ENCODE measurements at places on chromosomes 3 and 15.
A peak's percentile ranks its signal among the peaks of the same experiment; 100 is the strongest.

DNA sequence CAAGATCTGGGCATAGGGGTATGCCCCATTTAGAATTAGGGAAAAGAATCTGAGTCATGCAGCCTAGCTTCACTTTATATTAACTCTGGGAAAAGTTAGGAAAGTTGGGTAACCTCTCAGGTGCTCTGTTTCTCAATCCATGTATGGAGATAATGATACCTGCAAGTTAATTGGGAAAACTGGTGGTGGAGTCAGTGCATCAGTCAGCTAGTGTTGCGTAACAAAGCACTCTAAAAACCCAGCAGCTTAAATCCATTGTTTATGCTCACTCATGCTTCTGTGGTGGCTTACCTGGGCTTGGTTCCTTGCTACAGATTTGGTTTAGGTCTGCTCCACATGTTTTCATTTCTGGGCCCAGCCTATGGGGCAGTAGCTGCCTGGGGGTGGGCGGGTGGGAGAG is 91.0 kb downstream of the SMAD3 start:
- ATAC-seq: no peak

GRCh38 chr3:171356251-171356650 is 104.0 kb downstream of the TNIK start:
- no peak for ATAC-seq

- no peak for ATAC-seq
Measured at GRCh38 chr3:84042399-84043106, 916.2 kb upstream of the CADM2 start.

- ATAC-seq: no peak
Measured at GRCh38 chr3:49745986-49746385, 22.2 kb upstream of the GMPPB start.

GRCh38 chr3:5699811-5700210 is 512.3 kb downstream of the EDEM1 start:
- no peak for ATAC-seq

- ATAC-seq: no peak
Measured at GRCh38 chr3:140898340-140899180, 43.1 kb upstream of the SLC25A36 start.

GRCh38 chr3:5212628-5213573 is 25.4 kb downstream of the EDEM1 start:
- ATAC-seq: no peak

DNA sequence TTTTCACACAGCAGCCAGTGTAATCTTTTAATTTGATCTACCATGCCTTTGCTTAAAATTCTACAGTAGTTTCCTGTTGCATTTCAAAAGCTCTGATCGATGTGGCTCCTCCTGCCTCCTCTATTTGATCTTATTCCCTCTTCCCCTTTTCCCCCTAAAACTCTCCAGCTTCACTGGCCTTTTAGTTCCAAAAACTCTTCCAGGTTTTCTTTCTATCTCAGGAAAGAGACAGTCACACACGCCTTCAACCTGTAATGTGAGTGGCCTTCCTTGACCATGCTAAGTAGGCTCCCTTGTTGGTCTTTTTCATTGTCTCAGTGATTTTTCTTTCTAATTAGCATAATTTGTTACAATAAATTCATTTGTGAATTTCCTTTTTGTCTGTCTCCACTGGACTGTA is 985 bp downstream of the TEX9 start:
- no peak for ATAC-seq

GRCh38 chr3:172622916-172623700 is 87.8 kb downstream of the NCEH1 start:
- ATAC-seq: no peak

DNA sequence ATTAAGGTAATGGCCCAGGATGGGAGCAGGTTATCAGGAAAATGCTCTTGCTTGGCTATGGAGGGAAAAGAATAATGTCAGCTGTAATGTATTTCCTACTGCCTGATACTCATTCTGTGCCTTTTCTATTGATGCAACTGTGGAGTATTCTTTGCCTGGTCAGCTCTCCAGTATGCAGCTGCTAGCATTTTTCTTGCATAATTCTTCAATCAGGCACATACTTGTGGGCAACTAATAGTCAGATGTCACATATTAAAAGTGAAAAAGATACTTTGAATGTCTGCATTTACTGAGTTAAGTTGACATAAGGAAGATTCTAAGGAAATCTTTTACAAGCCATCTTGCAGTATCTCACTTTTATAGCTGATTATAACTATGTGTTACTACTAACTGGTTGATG is 29.5 kb downstream of the CD80 start:
- no peak for ATAC-seq

DNA sequence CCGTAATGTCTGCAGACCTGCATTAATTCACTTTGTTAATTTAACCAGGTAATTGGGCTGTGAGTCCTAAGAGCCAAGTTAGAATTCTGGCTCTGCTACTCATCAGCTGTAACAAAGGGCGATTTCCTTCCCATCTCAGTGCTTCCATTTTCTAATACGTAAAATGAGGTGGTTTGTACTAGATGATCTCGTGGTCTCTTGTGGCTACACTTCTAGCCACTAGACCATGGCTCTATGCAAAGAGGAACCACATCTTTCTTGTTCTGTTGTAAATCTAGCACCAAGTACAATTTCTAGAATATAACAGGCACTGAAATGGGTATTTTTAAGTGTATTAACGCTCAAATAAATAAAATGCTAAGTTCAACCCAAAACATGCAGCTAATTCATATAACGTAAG is 174.4 kb upstream of the THBS1 start:
- no peak for ATAC-seq

DNA sequence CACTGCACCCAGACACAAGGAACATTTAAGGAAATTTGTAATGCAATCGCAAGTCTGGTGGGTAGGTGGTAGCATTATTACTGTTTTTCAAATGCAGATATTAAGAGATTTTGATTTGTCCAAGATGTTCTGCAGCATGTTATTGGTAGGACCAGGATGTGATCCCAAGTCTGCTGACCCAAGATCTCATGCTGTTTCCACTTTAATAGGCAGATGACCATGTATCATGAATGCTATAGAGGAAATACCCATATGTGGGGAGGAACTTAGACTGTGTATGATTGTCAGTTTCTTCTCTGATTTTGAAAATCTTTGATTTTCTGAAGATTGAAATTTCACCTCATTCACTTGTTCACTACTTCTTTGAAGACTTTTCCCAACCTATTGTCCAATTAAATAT is 28.7 kb downstream of the ATP6V1A start:
- no peak for ATAC-seq

DNA sequence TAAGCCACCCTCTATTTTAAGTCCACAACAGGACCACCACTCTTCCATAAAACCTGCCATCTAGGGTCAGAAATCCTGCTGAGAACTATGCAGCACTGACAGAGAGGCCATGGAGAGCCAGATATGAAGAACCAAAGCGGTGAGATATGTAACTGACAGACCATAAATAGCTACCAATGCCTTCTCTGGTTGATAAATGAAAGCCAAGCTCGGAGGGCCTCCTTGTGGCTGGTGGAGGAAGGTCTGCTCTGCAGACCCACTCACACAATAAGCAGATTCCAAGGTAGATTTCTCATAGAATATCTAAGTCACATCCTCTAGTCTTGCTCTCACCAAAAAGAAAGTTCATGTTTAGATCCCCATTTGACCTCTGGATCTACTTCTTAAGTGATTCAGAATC is 38.9 kb downstream of the RYK start:
- ATAC-seq: no peak

GRCh38 chr15:28068930-28069329 is 30.2 kb downstream of the OCA2 start:
- no peak for ATAC-seq

GRCh38 chr3:62210011-62210410 is 163.3 kb downstream of the FEZF2 start:
- no peak for ATAC-seq

DNA sequence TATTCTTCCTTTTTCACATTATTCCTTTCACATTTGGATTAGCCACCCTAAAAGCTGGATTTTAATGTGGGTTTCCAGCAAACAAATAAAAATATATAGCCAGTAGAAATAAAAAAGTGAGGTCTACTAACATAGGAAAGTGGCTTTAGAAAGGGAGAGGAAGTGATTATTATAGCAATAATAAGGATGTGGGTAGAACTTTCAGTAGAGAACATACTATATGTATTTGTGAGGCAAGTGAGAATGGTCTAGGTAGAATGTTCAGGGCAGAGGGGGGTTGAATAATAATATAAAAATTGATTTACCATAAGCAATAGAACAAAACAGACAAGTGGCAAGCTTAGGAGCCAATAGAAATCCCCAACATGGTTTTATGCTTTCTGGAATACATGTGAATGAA is 88.6 kb downstream of the NR1I2 start:
- no peak for ATAC-seq

DNA sequence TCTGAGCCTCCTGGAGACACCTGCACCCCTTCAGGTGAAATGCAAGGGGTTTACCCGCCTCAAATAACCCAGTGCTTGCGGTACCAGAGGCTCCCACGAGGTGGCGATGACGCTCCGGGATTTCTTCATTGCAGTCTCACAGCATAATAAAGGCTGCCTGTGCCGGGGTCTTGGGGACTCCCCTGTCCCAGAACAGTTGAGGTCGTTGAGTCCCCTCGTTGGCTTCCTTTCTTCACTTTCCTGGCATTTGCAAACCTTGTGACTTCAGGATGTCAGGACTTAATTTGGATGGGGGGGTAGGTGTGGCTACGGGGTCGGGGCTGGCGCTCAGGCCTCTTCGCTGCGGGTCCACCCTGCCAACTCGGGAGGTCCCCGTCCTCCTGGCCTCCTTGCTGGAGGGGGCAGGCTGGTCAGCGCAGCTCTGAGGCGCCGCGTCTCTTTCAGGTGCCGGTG is 1.3 kb downstream of the GNAT1 start:
- peak; percentile 42 for ATAC-seq

DNA sequence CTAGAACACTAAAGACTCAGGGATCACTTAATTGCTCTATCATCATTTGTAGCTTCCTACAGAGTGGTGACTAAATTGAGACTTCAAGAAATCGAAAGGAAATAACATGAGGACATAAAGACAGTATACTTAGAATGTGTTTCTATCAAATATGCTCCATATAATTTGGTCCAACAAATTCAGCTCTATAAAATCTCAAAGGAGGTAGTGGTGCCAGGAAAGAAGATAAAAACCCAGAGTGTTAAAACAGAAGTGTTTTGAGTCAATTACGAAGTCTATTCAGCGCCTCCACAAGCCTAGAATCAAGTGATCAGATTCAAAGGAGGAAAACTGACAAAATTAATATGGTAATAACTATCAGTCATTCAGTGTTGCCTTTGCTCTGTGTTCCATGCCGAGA is 22.9 kb downstream of the MAGI1 start:
- no peak for ATAC-seq

DNA sequence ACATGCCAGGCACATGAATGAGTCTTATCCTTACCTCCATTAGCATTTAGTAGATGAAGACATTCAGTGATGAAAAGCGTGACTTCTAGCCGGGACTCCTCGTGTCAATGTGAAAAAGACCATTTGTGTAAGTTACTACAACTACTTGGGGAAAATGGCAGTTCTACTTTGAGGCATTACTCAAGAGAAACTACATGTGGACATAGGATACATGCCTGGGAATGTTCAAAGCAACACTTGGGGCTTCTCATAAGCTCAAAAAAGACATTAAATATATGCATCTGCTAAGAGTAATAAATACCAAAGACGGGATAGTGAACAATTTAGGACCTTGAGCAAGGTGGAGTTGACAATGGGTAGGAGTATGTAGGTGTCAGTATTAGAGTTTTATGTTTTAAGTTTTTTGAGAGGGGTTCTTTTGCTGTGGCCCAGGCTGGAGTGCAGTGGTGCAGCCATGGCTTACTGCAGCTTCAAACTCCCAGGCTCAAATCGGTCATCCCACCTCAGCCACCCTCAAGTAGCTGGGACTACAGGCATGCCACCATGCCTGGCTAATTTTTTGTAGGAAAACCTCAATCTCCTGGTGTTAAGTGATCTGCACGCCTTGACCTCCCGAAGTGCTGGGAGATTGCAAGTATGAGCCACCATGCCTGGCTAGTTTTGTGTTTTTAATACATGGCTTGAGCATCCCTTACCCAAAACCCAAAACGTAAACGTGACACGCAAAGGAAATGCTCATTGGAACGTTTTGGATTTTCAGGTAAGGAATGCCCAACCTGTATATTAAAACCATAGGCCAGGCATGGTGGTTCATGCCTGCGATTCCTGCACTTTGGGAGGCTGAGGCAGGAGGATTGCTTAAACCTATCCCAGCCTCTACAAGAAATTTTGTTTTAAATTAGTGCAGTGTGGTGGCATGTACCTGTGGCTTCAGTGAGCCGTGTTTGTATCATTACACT is 3.9 kb downstream of the RPLP1 start:
- no peak for ATAC-seq

- ATAC-seq: no peak
Measured at GRCh38 chr3:108133048-108133369, 42.2 kb upstream of the CD47 start.

DNA sequence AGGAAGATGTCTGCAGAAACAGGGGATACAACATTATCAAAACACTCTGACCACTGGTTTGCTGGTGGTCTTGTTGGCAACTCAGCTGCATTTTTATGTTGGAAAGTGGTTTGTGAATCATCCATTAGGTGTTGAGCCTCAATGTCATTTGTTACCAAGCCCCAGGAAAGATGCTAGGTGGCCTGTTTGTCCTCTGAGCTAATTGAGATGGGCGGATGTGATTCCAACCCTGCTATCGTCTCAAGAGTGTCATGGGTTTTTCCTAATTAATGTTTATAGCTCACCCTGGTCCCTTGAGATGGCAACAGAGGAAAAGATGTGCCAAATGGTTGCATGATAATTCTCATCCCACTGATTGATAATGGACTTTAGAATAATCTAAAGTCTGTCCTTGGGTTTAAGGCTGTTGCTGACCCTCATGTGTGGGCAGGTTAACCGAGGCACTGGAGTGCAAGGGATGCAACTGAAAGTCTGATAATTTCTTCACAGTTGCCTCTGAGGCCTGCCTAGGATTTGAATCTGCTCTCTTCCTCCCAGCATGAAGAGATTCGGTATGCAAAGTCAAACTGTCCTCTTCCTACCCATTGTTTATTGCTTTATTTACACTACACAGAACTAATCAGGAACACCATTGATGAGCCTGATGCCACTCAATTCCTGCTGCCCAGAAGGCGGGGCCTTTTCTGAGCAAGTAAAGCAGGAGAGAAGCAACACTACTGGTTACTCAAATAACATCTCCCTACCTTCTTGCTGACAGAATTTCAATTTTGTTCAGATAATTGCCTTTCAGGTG is 166.2 kb upstream of the TBC1D5 start:
- ATAC-seq: no peak

DNA sequence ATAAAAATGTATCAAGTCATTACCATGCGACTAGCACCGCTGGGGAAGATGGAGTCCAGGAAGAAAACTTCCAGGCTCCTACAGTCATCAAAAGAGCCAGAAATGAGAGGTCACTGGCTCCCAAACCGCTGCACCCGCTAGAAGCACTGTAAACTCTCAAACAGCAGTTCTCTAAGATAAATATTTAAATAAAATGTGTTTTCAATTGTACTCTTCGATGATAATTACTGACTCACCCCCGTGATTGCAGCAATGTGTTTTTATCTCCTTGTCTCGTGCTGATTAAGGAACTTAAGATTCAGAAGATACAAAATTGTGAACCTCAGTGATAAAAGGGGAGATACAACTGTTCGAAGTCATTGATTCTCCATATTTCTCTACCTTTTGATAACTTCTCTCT is 45.8 kb upstream of the FOXP1 start:
- ATAC-seq: no peak

GRCh38 chr3:193630005-193630404 is 37.0 kb downstream of the OPA1 start:
- no peak for ATAC-seq

- no peak for ATAC-seq
Measured at GRCh38 chr3:9441501-9442221, 44.2 kb downstream of the SETD5 start.

All from activated CD4-positive, CD25-positive, alpha-beta regulatory T cell treated with anti-CD3 and anti-CD28 coated beads, Interleukin-2, amount 50 U/mL, for 24 hours (primary cell).